ENCODE measurements at places on chromosomes 6 and 20.
A peak's percentile ranks its signal among the peaks of the same experiment; 100 is the strongest.

GRCh38 chr6:87277123-87277522, 45.3 kb upstream of the SMIM8 start:
- DNase-seq = no peak

GRCh38 chr20:23551383-23551782, 16.9 kb downstream of the CST9L start:
- no peak for DNase-seq

- DNase-seq = peak; percentile 40
Measured at GRCh38 chr20:3696200-3696599, 14.4 kb upstream of the ADAM33 start.

- no peak for DNase-seq
Measured at GRCh38 chr6:9370480-9370879, 935.1 kb upstream of the SLC35B3 start.

- peak; percentile 7 for DNase-seq
Measured at GRCh38 chr6:53440336-53440945, 91.7 kb upstream of the ELOVL5 start.

GRCh38 chr6:49430187-49430586, 32.9 kb downstream of the MMUT start:
- DNase-seq = no peak

GRCh38 chr20:37968841-37969401, 64.3 kb downstream of the TTI1 start:
- DNase-seq = peak; percentile 66

- no peak for DNase-seq
Measured at GRCh38 chr20:40913224-40914185, 115.1 kb upstream of the TOP1 start.

GRCh38 chr6:3825331-3825831, 23.8 kb upstream of the FAM50B start:
- peak; percentile 72 for DNase-seq

DNA sequence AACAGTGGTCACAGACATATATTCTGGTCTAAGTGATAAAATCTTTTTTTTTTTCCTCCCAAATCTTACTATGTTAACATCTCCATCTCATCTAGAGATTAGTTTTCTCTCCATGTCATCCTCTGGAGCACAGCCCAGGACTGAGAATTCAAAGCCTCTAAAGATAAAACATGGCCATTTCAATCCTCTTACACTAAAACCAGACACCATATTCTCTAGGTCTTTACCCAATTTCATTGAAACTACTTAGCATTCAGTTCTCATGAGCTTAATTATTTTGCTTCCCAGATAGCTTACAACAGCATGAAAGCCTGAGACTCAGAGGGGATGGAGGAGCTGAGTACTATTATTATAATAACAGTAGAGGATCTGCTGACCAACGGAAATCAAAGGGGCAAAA, 92.7 kb downstream of the FARS2 start:
- no peak for DNase-seq

DNA sequence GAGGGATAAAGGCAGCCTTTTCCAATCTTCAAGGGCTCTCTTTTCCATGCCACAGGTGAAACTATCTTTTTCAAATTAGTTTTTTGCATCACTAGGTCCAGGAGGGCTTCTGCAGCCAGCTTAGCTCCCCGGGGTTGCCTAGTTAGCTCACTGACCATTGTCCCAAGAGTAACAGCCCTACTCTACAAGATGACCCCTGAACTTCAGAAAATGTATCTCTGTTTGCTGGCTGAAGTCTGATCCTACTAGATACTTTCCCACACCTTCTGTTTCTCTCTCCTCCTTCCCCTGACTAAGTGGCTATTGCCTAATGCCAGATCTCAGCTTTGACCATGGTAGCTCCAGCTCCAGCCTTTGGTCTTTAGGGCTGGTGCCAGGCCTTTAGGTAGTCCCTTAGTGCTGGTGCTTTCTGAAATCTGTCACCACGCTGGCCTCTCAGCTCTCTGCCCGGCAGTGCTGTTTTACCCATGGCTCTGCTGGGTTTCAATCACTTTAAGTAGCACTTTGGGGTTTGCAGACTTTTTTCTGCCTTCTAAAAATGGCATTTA, 255.1 kb downstream of the RNGTT start:
- no peak for DNase-seq

- DNase-seq = no peak
Measured at GRCh38 chr6:85262621-85263020, 187.3 kb upstream of the NT5E start.

- peak; percentile 37 for DNase-seq
Measured at GRCh38 chr6:3913077-3913957, 64.1 kb downstream of the FAM50B start.

GRCh38 chr20:36334281-36335205, 28.4 kb downstream of the DLGAP4 start:
- DNase-seq = no peak

DNA sequence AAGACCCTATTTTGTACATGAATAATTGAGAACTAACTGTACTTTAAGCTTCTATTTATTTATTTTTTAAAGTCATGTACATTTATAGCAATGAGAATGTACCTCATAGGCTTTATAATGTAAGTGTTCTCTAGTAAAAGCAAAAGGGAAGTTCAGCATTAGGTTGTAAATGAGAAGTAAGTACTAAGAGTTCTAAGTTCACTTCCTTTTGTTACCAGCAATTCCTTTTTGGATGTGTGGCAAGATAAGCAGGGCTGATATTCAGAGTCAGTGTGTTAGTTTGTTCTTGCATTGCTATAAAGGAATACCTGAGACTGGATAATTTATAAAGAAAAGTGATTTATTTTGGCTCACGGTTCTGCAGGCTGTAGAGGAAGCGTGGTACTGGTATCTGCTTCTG, 54.0 kb upstream of the CCN2 start:
- no peak for DNase-seq

GRCh38 chr6:110714143-110714542, 101.1 kb downstream of the CDK19 start:
- DNase-seq = no peak

DNA sequence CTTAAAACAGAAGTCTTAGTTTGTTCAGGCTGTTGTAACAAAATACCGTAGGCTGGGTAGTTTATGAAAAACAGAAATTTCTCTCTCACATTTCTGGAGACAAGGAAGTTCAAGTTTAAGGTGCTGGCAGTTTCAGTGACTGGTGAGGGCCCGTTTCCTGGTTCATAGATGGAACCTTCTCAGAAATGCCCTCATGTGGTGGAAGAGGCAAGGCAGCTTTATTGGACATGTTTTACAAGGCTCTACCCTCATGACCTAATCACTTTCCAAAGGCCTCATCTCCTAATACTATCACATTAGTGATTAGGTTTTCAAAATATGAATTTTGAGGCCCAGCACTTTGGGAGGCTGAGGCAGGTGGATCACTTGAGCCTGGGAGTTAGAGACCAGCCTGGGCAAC, 2.4 kb downstream of the HEBP2 start:
- DNase-seq = no peak

DNA sequence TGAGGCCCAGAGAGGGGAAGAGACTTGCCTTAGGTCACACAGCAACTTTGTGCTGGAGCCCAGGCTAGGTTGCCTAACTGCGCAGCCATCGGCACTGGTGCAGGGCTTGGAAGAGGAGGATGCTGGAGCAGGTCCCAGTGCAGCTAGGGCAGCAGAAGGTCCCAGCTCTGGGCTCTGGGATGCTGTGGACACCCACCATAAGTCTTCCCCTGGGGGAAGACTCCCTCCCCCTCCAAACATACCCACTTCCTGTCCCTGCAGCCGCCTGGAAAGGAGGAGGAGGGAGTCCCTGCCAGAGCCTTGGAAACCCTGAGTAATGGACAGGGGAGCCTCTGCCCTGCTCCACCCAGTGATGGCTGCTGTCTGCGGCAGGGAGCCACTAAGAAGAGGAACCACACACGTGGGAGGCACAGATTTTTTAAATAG, 93.6 kb downstream of the NCR2 start:
- DNase-seq = peak; percentile 66

GRCh38 chr20:58721951-58722778, 29.6 kb downstream of the NPEPL1 start:
- DNase-seq = no peak

- no peak for DNase-seq
Measured at GRCh38 chr6:4582506-4583417, 193.4 kb upstream of the CDYL start.

DNA sequence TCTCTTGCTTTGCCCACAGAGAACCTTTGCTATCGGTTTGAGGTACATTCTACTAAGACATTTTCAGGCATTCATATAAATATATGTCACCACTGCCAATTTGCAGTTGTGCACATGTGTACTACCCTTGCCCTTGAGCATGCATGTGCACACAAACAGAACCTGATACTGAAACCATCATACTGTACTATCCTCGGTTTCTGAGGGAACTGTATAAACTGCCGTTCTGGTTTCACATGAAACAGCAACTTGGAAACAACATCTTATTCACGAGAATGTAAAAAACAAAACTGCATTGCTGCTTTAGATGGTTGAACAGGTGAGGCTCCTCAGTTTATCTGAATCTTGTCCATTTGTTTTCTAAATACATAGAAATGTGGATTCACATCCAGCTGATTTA, 151.2 kb upstream of the TMEM170B start:
- DNase-seq = no peak

- DNase-seq = no peak
Measured at GRCh38 chr6:14250573-14250972, 133.0 kb downstream of the CD83 start.

GRCh38 chr20:8778387-8778786, 290.5 kb upstream of the PLCB4 start:
- DNase-seq = no peak

- DNase-seq = no peak
Measured at GRCh38 chr6:25486550-25486949, 165.5 kb upstream of the SCGN start.

GRCh38 chr6:165231177-165231576, 78.2 kb downstream of the C6orf118 start:
- no peak for DNase-seq

DNA sequence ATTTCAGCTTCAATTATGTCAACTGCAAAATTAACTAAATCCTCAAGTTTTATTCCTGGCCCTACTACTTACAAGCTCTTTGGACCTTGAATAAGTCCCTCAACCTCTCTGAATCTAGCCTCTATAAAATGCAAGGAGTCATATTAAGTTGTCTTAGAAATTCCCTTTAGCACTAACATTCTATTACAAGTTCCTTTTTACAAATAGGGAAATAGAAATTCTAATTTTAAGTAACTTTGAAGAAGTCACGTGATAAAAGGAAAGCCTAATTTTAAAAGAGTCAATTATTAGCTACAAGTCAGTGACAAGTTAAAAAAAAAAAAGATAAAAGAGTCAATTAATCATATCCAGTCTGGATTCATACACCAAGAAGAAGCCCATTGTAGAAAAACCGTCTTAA, 24.6 kb upstream of the GTF3C6 start:
- DNase-seq = no peak

- no peak for DNase-seq
Measured at GRCh38 chr6:48777411-48777810, 666.4 kb upstream of the PTCHD4 start.

DNA sequence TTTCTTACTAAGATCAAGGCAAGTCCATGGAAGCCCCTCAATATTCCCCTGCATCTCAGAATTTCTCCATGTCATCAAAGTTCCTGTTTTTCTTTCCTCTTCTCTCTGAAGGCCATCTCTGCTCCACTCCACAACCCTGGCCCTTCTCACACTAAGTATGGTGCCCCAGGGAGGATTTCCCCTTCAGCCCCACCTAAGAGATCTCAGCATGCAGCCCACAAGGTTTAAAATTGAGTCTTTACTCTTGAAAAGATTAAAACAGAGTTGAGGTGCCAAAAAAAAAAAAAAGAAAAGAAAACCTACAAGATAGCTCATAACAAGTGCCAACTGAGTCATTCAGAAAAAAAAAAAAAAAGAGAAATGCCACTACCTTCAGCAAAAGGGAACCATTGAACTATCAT, 36.5 kb upstream of the TNFAIP3 start:
- no peak for DNase-seq

GRCh38 chr6:24426729-24427446, 24.2 kb downstream of the MRS2 start:
- peak; percentile 46 for DNase-seq

DNA sequence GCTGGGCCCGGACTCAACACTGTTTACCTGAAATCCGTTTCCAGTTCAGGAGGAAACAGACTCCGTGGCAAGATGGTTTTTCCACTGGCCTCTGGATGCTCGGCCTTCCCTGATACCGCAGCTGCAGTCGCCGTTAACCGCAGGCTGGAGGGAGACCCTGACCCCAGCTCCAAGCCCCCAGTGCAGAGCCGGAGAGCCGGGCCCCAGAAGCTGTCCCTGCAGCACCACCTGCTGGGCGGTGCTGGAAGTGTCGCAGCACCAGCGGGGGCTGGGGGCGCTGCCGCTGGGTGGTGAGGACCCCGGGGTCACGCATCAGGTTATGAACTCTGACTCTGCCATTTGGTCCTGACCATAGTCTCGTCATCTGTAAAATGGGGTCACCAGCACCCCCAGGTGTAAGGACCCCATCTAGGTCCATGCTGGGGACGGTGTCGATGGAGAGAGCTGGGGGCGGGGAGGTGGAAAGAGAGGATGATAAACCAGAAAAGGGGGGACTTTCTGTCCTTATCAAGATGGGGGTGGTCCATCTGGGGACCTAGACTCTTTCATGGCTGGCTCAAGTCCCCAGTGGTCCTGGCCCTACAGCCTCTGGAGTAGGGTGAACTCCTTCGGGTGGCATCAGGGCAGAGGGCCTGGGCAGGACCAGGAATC, 20.8 kb upstream of the CHRNA4 start:
- no peak for DNase-seq

GRCh38 chr6:157392927-157393668, 12.1 kb downstream of the ZDHHC14 start:
- DNase-seq = peak; percentile 67

Measured in mesendoderm (in vitro differentiated cells).